Activated CD4-positive, alpha-beta T cell treated with anti-CD3 and anti-CD28 coated beads for 4 hours (primary cell): ENCODE measurements at places on chromosomes 16 and 17.

GRCh38 chr16:64132190-64132589 is 989.7 kb downstream of the CDH11 start:
- no peak for DNase-seq

- DNase-seq = no peak
These were observed 204.5 kb downstream of the GSG1L start for GRCh38 chr16:27859020-27859419.

DNA sequence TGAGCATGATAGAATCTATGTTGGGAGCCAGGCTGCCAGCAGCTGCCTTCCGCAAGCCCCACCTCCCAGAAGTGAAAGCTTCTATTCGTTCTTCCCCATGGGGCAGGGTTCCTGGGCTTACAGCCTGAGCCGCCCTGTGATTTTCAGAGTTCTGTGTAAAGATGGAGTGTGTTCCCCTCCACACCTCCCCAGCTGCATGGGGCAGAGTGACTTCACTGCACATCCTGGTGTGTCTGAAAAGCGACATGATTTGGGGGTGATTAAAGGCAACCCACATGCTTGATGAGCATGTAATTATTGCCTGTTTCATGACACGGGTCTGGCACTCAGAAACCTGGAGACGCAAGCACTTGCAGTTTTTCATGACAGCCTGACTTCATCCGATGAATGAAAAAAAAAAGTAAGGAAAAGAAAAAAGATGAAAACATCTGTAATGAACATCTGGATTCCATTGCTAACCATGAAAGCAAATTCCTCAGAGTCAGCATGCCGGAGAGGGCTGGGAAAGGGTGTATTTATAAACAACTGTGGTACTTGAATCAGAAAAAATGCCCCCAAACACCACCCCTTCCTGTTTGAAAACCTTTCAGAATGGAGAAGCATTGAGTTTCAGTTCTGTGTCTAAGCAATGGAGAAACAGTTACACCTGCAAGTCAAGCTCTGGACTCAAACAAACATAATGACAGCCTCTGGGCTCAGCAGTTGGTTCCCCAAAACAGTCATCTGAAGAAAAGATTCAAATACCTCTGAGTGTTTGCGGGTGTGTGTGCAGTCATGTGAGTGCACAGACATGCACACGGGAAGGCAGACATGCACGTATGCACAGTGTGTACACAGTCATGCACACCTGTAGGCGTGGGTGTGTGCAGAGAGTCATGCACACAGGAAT is 266.0 kb downstream of the ENGASE start:
- no peak for DNase-seq

DNA sequence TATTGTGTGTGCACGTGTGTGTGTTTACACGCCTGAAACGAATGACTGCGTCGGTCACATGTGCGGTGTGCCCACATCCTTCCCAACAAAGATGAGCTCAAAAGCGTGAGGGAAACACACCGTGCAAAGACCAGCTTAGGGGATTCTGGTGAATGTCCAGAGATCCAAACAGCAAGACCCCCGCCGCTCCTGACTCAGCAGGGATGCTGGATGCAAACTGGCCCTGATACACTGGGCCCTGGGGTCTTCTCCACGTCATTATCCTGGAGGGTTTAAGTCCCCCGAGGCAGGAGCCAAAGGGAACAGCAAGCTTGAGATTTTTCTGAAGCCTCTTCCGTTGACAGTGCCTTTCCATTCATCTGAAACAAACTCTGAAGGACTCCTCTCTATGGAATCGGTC is 59.2 kb downstream of the TBC1D16 start:
- DNase-seq = no peak

GRCh38 chr17:71460943-71461342 is 659.9 kb upstream of the SOX9 start:
- no peak for DNase-seq

DNA sequence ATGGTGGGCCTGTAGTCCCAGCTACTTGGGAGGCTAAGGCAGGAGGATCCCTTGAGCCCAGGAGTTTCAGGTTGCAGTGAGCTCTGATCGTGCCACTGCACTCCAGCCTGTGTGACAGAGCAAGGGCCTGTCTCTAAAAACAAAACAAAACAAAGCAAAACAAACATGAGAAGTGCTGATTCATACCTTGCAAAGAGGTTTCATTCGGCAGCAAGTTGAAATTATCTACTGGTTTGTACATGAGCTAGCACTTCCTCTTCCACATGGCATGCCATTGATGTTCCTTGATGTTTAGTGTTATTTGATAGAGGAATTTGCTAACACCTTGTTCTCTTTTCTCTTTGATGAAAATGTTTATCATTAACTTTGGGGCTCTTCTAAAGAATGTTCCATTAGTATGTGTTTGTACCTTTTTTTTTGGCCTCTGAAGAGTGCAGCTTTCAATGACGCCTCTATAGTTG is 50.6 kb downstream of the SPECC1 start:
- DNase-seq = no peak

- DNase-seq = no peak
These were observed 2.2 kb downstream of the KIAA0753 start for GRCh38 chr17:6638046-6638908.

GRCh38 chr16:8996891-8997290 is 33.2 kb upstream of the USP7 start:
- no peak for DNase-seq

DNA sequence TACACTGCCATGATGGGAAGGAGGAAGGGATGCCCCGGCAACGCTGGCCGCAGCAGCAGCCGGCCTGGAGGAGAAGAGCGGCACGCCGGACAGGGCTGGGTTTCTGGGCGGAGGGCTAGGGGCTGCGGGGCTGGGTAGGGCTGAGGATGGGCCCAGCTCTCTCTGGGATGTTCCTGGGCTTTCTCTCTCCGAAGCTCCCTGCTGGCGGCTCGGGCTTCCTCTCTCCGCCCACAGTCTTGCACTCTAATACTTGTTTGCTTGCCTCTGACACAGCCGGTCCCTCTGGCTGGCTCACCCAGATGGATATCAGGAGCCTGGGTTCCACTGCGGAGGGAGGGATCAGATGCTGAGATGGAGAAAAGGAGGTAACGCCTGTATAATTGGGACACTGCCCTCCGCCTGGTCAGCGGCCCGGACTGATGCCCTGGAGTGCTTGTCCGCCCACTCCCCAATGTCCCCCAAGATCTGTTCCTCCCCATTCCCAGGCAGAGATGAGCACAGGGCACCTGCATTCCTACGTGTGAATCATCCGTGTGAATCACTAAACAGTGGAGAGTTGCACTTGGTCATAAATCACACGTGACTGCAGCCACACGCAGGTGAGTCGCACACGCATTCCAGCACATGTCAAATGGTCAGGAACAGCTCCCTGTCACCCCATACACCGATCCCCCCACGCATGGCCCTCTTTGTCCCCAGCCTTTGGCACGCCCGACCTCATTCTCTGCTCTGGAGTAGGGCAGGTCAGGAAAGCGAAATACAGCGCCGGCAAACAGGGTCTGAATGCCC is at the start of gene ALOXE3:
Gene ALOXE3, minus strand, starts transcription at position 535 of the 789 bp plus-strand sequence. Its CDS starts 524 bp downstream, at position 11.
- peak; percentile 38 for DNase-seq

DNA sequence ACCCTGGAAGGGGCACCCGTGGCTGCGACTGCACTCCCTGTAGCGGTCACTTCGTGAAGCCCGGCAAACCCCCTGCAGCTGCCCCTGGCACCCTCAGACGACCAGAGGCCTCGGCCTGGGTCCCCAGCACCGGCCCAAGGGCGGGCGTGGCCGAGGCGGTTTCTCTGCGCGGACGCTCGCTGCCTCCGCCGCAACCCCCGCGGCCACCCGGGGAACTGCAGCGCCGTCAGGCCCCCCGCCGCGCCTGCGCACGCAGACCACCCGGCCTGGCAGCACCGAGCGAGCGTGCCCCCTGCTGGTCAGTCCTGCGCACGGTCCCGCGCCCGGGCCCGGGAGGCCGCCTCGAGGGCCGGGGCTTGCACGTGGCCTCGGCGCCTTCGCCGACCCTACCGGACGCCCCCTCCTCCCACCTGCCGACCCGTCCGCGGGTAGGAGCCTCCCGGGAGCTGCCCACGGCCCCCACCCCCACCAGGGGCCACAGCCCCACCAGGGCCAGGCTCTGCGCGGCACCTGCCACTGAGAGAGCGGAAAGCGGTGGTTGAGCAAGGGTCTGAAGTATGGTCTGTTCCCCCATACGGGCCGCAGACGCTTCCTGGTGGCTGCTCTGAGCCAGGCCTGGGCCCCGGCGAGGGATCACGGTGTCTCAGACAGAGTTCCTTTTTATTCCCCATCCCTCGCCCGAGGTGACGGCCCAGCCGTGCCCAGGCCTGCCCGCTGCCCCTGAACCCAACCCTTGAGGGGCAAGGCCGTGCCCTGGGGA is 11.5 kb upstream of the HS3ST6 start:
- peak; percentile 92 for DNase-seq

DNA sequence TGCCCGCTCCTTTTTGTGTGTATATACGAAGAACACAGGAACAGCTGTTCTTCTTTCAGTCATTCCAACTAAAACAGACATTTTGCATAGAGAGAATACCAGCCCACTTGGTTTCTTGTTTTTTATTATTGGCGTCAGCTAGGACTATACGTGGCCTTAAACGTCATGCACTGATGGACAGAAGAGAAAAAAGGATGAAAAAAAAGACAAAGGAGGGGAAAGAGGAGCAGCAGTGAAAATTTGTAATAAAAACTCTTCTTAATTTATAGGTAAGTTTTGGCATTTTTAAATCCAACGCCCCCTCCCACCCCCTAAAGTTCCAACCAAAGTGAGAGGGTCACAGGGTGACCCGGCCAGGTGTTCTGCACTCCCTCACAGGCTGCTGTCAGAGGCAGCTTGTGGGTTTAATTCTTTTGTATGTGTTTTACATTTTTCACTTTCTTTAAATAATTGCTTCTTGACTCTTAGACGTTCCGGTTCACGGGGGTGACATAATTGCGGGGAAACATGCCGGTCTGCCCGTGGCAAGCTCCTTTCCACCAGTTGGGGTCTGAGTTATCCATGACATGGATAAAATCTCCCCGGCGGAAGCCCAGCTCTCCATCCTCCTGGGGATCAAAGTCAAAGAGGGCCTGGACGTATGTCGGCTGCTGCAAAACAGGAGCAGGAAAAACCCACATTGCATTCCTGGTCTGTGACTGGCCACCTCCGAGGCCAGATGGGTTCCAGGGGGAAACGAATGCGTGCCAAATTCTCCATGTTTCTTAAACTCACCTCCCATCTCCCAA is 30.9 kb upstream of the SLC25A19 start:
- DNase-seq = no peak

GRCh38 chr16:85733839-85734170 is 17.1 kb downstream of the C16orf74 start:
- no peak for DNase-seq

DNA sequence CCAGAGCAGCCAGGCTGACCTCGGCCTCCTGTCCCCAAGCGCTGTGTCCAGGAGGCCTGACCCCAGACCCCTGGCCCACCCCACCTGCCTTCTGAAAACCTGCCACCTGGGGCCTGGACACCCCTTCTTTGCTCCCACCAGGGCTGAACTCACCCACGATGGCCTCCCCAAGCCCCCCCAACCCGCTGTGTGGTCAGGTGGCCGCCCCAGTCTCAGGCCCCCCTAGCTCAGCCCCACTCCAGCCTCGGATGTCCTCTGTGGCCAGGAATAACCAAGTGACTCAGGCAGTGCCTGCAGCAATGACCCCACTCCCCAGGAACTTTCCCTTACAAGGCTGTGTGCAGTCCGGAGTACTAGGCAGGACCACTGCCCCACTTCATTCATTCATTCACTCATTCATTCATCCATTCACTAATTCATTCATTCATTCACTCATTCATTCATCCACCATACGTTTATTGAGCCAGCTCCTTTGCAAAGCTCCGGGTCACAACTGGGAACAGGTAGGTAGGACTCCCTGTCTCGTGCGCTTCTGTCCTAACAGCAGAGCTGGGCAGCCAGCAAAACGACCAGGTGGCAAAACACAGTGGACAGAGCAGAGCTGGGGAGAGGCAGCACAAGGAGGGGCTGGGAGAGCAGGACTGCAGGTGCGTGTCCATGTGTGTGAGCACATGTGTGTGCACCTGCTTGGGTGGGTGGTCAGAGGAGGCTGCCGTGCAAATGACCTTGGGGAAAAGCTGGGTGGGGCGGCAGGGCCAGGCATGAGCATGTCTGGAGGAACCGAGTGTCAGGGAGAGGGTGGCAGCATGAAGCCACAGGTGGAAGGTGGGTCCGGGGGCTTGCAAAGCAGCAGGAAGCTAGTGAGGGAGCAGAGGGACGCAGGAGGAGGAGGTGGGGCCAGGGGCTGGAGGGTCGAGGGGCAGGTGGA is 75.8 kb upstream of the CBX4 start:
- DNase-seq = no peak

- DNase-seq = no peak
These were observed 89.9 kb upstream of the CIBAR2 start for GRCh38 chr16:85202051-85202601.

DNA sequence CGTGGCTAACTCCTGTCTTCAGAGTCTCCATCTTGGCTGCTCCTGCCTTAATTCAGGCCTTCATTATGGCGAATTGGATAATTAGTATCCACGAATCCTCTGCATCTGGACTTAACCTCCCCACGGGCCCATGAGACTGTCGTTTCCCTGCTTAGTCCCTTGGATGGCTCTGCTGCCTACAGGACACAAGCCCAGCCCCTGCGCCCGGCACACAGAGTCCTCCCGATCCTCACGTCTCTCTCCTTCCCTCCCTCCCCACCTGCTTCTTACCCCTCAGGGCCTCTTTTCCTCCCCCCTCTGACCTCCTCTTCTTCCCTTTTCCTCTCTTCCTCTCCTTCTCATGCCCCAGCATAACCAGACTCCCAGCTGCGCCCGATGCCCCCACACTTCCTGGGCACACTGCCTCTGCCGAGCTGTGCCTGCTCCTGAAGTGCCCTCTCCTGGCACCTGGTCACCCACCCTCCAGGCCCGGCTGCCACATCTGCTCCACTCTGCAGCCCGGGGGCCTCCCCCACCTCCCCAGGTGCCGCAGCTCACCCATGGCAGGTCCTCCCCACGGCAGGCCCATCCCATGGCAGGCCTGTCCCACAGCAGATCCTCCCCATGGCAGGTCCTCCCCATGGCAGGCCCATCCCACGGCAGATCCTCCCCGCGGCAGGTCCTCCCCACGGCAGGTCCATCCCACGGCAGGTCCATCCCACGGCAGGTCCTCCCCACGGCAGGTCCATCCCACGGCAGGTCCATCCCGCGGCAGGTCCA is 45.9 kb downstream of the RPH3AL start:
- no peak for DNase-seq

DNA sequence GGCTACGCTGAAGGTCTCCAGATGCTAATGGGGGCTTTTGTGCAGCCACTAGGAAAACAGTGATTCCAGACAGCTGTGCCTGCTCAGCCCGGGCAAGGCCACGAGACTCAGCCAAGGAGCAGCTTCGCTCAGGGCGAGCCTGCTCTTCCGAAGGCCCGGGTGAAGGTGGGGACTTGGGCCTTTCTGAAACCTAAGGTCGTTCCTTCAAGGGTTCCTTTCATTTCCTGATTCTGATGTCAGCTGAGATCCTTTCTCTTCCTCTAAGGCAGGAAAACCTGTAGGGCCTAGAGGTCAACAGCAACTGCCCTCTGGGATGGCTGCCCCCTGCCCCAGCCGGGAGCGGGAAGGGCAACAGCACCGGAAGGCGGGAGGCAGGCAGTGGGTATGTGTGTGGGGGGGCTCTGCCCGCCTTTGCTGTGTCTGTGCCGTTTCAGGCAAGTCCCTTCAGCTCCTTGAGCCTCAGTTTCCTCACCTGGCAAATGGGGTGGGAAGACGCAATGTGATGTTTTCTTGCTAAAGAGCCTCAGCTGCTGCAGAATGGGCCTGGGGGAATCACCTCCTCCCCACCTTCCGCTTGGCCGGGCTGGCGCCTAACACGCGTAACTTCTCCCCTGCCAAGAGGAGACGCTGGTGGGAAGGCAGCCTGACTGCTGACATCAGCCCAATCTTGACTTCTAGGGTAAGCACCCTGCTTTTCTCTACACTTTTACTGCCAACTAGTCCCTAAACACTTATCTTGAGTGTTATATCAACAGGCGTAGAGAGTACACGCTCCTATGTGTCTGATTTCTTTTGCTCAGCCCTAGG is 32.8 kb downstream of the IRF8 start:
- no peak for DNase-seq

GRCh38 chr16:49738001-49738400 is 117.9 kb downstream of the ZNF423 start:
- no peak for DNase-seq
